ENCODE measurements at places on chromosomes 2 and 18. TPM values are rescaled to one million over a fixed set of nuclear protein-coding genes. Genes with fewer than 3 reads are reported as not detected.

Gene CD8B2
- total RNA-seq, result not detected

Gene DNAJC27
- 2.4 TPM for total RNA-seq

Gene MAIP1
- 36.0 TPM for total RNA-seq

Gene SCN9A
- 8.8 TPM for total RNA-seq

Gene PSMA8
- total RNA-seq, result not detected

Gene SCYGR8
- total RNA-seq, result not detected

Gene GPR35
- total RNA-seq, result 0.39 TPM
